Naive B cell (primary cell): ENCODE measurements at places on chromosomes 5 and 9. TPM values are rescaled to one million over a fixed set of nuclear protein-coding genes. Genes with fewer than 3 reads are reported as not detected.

DNA sequence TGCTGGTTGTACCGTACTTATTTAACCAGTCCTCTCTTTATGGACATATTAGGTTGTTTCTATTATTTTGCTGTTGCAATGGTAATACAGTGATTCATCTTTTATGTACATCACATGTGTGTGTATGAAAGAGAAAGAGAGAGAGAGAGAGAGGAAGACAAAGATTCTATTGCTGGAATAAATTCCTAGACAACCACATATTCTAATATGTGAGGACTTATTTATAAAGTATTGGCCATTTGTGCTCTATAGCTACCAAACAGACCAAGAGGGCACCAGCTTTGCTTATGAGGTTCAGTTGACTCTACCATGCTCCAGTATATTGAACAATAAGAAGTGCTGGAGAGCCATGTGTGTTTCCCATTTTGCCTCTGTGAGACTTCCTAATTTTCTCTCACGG lies 513.5 kb downstream of the DMAC1 start:
- DNase-seq: no peak

GRCh38 chr9:77128125-77128789 lies 49.1 kb upstream of the VPS13A start:
- DNase-seq: no peak

DNA sequence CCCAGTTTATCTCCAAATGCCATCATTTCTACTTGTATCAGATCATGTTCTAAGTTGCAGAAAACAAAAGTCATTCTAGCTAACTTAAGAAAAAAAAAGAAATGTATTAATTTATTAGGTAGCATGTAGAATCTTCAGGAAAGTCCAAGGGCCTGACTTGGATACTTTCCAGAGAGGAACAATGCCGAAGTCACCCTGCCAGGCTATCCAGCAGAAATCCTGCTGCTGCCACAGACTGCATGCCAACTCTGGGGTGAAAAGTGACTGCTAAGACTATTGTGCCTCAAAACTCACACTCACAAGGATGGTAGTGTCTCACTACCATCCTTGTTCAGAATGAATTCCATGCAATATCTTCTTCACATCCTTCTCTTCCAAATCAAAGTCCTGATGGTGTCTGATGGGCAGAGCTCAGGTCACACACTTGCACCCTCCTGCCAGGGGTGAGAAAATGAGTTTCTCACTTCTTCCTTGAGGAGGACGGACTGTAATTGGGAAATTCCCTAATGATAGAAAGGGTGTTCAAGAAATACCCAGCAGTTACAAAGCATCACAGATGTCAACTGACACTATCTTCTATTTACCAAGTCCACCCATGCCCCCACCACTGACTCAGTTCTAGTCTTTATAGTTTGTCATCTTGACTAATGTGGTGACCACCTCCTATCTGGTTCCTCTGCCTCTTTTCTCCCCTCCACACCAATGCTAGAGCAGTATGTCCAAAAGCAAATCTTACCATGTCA lies 279.4 kb downstream of the CWC27 start:
- DNase-seq: no peak

- no peak for DNase-seq
Observed at GRCh38 chr5:143488381-143488780, 84.9 kb upstream of the NR3C1 start.

DNA sequence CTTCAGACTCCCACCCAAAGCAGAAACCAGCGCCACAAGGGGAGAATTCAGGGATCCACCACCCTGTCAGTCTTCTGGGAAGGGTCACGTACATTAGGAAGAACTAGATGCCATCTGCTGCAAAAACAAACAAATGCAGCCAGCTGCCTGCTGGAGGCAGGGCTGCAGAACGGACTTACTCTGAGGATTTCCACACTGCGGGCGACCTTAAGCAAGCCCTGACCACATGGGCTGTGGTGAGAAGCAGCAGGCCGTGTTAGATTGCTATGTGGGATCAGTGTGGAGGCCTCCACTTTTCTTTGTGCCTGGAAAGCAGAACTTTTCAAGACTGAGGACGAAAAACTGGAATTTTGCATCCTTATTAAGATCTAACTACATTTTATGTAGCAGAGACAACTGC lies 13.4 kb upstream of the LTC4S start:
- no peak for DNase-seq

DNA sequence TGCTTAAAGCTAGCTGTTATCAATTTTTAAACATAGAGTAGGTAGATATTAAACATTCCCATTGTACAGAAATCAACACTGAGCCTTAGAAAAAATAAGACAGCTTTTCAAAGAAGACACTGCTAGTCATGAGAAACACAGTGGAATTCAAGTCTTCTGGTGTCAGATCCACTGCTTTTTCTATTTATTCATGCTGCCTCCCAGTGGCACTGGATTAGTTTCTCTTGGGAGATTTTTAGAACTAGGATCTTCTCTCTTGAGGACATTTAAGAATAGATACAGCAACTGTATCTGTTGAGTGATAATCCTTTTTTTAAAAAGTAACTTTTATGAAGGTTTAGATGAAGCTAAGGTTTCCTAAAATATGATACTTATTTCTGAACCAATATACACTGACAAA lies 1635.4 kb upstream of the C9orf72 start:
- no peak for DNase-seq

DNA sequence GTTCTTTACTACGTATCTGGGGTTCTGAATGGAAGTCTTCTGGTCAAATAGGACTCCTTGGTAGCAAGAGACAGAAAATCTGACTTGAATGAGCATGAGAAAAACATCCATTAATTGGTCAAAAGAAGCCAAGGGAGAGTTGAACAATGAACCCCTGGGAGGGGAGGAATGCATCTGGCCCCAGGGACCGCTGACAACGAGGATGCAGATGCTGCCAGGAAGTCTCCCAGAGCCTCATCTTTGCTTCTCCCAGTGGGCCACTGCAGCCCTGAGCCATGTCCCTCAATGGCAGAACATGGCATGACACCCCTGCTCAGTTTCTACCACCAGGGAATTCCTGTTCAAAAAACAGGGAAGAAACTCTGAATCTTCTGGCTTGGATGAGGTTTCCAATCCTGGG lies 50.5 kb upstream of the ICE1 start:
- DNase-seq: no peak

DNA sequence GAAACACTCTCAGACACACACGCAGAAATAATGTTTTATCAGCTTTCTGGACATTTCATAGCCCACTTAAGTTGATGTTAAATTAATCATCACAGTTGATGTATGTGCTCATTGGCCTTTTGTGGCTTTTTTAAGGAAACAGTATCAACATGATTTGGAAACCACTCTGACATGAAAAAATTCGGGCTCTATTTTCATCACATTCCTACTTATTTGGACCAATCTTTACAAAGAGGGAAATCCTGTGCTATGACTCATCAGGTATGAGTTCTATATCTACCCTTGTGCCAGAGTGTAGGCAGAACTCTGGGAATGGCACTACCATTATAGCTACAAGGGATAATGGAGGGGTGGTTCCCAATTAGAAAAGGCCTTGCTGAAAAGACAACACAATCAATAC lies 388.4 kb upstream of the PTGER4 start:
- DNase-seq: no peak

DNA sequence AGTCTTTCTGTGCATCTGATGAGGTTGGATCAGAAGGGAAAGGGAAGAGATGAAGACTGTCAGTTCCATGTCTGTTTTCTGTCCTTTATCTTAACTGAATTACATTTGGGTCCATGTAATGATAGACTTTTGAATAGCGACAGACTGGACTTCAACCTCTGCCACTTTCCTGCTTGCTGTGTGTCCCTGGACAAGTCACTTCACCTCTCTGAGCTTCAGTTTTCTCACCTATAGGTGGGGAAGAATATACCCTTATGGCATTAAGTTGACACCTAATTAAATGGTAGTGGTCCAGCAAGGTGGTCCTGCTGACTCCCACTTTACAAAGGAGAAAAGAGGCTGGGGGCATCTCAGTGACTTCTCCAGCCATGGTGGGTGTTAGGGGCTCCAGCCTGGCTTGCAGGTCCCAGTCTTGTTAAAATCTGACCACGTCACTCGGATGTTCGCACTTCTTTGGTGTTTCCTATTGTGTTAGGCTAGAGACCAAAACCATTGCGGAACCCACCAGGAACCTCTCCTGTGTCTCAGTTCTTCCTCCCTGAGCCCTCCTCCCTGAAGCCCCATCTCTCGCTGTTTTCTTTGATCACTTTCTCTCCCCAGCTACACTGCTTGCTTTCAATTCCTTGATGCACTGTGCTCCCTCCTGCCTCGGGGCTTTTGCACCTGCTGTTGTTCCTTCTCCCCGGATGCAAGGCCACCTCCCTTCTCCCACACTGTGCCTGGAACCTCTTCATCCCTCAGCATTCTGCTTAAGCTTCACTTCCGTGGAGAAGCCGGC lies 256.5 kb downstream of the NSG2 start:
- no peak for DNase-seq

- no peak for DNase-seq
Observed at GRCh38 chr9:4207881-4208615, 91.8 kb downstream of the GLIS3 start.

DNA sequence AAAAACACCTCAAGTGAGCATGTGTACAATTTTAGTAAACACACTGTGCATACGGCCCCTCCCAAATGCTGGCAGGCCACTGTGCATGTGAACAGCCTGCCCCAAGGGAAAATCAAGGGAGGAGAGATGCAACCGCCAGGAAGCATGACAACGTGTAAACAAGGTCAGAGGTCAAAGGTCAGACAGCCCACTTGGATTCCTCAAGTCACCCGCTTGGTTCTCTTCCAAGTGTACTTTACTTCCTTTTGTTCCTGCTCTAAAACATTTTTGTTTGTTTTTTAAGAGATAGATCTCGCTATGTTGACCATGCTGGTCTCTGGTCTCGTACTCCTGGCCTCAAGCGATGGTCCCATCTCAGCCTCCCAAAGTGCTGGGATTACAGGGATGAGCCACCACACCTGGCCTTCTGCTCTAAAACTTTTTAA lies 126.7 kb upstream of the SHB start:
- DNase-seq: no peak

- no peak for DNase-seq
Observed at GRCh38 chr9:115198001-115198400, 80.0 kb upstream of the TNC start.

- no peak for DNase-seq
Observed at GRCh38 chr5:83376461-83376860, 95.1 kb upstream of the VCAN start.

DNA sequence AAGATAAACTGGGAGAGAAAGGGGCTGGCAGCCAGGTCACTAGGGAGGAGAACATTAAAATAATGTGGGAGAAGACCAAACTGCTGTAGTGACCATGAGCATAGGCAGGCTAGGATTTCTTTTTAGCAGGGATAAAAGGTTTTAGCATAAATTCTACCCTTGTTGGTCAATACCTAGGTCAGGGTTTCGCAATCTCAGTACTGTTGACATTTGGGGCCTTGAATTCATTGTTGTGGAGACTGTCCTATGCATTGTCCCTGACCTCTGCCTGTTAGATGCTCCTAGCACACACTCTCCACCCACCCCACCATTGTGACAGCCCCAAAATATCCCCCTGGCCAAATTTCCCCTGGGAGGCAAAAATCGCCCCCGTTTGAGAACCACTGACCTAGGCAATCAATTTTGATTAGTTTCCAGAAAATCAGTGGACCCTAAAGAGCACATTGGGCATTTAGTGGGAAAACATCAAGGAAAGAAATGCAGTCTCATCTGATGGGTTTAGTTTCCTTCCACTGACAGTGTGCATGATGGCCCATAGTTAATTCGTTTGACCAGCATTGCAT lies 181.4 kb downstream of the NTRK2 start:
- DNase-seq: no peak

DNA sequence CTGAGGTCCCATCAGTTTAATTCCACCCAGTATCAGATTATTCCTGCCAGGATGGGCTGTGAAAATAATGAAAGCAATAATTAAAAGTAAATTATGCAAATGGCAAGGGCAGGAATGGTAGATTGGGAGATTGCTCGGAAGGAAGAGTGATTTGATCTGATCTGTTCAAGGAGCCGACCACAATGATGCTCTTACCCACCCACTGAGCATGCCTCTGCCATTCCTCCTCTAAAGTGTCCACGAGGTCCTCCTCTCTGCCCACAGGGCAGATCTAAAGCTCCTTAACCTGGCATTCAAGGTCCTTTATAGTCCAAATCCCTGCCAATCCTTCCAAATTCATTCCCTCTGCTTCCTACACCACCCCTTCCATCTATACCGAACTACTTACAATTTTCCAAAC lies 147.8 kb downstream of the TTLL11 start:
- DNase-seq: no peak

GRCh38 chr5:14802541-14802940 lies 69.0 kb downstream of the ANKH start:
- DNase-seq: no peak

DNA sequence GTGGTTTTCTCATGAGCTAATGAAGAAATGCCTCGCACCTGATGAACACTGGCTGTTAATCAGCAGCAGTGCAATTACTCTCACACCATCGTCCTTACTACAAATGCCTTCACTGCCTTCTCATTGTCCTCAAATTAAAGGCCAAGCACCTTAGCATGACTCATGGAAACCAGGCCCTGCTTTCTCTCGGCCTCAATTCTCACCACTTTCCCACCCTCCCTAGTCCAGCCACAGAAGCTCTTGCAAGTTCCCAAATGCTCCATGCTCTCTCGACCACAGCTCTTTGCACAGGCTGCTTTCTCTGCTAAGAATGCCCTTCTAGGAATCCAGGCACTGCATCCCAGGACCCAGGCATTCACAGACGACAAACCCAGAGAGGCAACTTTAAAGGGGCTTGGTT lies 94.6 kb upstream of the KLF4 start:
- DNase-seq: no peak

- no peak for DNase-seq
Observed at GRCh38 chr9:15079989-15080388, 169.8 kb upstream of the FREM1 start.

The MYMK gene
- not detected for polyA plus RNA-seq

The DDX4 gene
- polyA plus RNA-seq: not detected

The ZNF618 gene
- polyA plus RNA-seq: 1.4 TPM

The RAI14 gene
- 2.4 TPM for polyA plus RNA-seq

The IRX2 gene
- polyA plus RNA-seq: not detected

The NIM1K gene
- polyA plus RNA-seq: not detected

The CNTRL gene
- 26.0 TPM for polyA plus RNA-seq
